ENCODE measurements at places on chromosomes 1 and 21.

GRCh38 chr21:17454315-17455027, 58.4 kb upstream of the CXADR start:
- peak; percentile 95 for DNase-seq

GRCh38 chr1:2345297-2346075, 45.9 kb downstream of the MORN1 start:
- DNase-seq: peak; percentile 18

DNA sequence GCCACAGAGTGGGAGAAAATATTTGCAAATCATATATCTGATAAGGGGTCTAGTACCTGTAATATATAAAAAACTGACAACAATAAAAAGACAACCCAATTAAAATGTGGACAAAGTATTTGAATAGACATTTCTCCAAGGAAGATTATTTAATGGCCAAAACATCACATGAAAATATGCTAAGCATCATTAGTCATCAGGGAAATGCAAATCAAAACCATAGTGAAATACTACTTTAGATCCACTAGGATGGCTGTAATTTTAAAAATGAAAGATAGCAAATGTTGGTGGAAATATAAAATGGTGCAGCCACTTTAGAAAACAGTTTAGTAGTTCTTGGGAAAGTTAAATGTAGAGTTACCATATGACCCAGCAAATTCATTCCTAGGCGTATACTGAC, 118.7 kb upstream of the KIF26B start:
- no peak for DNase-seq

- DNase-seq: no peak
These were observed at the start of gene PEAR1 for GRCh38 chr1:156893048-156893953. PEAR1 (plus strand) TSS chr1:156893718; CDS start chr1:156903927, 10,209 bp downstream.

DNA sequence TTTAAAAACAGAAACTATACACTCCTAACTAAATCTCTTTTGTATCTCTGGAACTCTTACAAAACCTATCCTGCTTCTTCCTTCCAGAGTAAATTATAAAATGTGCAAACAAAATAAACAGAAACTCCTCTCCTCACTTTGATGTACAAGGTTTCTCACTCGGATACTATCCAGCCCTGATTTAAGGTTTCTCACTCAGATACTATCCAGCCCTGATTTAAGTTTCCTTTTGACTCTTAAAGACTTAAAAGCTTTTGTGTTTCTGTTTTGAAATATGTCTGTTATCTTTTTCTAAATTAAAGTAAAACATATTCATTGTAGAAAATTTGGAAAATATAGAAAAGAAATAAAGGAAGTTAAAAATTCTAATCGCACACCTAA, 132.5 kb downstream of the CRB1 start:
- DNase-seq: no peak

- no peak for DNase-seq
These were observed 168.2 kb upstream of the C1orf105 start for GRCh38 chr1:172252321-172252720.

DNA sequence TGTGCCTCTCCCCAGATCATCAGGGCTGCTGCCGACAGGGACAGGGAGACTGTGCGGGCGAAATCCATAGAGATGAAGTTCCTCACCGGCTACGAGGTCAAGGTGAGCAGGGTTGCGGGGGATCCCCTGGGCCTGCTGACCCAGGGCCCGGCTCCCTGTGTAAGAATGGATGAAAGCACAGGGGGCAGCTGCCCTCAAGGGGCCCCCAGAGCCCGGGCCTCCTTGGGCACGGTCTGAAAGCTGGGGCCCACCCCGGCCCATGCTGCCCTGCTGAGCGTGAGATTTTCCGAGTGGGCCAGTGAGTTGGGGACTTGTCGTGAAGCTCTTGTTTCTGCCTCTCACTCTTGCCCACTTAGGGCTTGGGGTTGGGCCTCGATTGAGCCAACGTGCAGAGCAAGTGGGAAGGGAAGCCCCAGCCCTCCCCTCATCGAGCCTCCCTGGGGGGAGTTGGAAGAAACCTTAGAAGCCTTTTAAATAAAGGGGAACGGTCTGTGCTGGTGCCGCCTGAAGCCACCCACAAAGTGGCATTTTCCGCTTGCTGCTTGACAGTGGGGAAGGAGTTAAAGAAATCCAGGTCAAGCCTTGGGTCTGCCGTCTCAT, 45.2 kb downstream of the COQ8A start:
- DNase-seq: no peak

- peak; percentile 7 for DNase-seq
These were observed 54.2 kb upstream of the EEIG2 start for GRCh38 chr1:108505763-108506070.

DNA sequence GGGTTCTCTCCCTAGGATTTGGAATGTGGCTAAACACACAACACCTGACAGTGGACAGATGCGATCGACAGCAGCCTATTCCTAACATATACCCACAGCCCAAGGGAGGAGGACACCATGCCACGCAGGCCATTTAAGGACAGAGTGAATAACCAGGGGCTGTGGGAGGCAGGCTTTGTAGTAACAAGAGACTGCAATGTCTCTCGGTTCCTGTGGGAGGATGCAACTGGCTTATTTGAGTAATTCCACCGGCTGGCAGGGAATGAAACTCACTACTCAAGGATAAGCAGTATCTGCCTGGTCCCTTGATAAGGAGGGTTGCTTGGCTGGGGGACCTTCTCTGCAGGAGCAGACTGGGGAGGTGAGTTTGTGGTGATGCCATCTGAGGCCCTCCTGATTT, 109.6 kb downstream of the PCP4 start:
- DNase-seq: no peak

GRCh38 chr1:31297277-31298247, 730 bp downstream of the ZCCHC17 start:
- peak; percentile 63 for DNase-seq

- DNase-seq: no peak
These were observed 12.7 kb downstream of the TMCO4 start for GRCh38 chr1:19786988-19787423.

DNA sequence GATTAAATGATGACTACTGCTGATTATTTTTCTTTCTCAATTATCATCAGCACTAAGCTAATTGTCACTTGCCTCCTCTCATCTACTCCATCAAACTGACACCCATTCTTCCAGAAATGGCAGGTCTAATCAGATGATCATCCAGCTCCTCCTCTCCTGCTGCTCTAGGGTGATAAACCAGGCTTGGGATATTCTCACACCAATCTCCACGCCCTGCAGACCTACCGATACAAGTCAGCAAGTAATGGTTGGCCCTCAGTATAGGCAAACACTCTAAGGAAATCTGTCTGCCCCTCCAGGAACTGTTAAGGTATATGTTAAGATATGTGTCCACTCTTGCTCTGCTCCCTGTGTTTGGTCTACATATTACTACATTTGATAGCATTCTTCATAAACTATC, 36.3 kb upstream of the C1orf21 start:
- DNase-seq: no peak

GRCh38 chr1:34597877-34598514, 156.9 kb upstream of the GJB5 start:
- DNase-seq: peak; percentile 55

GRCh38 chr1:89552471-89553081, 27.9 kb downstream of the LRRC8B start:
- no peak for DNase-seq

- DNase-seq: no peak
These were observed 14.6 kb downstream of the TEX38 start for GRCh38 chr1:46686255-46686654.

DNA sequence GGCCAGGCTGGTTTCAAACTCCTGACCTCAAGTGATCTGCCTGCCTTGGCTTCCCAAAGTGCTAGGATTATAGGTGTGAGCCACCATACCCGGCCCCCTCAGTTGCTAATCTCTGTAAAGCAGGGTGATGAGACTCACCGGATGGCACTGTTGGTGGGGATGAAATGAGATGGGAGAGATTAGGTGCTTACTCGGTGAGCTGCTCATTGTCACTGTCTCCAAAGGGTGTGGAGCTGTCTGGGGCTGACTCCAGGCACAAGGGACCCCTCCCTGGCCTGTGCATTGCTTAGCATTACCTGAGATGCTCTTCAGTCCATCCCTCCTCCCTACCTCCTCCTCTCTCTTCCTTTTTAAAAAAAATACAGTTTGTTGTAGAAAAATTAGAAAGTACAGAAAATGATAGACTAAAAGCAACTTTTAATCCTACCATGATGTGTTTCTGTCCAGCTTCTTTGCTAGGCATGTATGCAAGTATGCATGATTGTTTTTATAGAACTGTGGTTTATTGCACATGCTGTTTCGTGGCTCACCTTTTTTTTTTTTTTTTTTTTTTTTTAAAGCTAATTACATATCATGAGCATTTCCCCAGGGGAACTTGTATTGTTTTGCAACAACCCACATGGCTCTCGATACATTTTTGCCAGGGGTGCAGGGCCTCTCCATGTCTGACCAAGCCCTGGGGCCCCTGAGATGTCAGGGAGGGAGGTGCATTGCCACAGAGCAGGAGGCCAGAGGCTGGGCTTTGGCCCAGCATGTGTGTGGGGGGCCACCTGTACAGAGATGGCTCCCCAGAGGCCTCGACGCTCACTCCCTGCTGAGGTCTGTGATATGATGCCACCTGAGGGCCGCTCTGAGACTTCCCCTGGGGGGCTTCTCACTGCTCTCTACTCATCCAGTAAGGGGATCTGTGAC, 55.4 kb downstream of the ARHGEF10L start:
- no peak for DNase-seq
